D341Med (cell line): ENCODE measurements at places on chromosomes 2 and 18.

DNA sequence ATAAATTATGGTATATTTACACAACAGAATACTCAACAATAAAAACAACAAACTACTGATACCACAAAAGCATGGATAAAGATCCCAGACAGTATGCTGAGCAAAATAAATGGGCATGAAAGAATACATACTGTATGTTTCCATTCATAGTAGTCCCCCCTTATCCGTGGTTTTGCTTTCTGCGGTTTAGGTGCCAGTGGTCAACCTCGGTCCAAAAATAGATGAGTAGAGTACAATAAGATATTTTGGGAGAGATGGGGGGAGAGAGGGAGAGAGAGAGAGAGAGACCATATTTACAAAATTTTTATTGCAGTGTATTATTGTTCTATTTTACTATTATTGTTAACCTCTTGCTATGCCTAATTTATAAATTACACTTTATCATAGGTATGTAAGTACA is 21.0 kb upstream of the TGFA start:
- DNase-seq, result no peak

DNA sequence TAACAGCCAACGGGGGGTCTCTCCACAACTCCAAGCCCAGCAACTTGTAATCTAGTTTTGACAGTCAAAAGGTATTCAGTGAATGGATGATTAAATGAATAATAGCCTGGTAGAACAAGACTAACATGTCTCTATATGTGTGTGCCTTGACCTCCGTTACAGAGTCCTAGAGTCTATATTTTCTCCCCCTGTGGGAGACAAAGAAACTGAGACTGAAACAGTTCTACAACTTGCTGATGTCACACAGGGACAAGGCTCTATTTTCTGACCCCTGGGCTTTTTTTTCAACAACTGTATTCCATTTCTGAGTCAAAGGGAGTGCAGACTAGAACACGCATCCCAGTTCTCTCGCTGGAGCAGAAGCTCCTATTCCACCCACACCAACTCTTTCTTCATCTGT is 223.6 kb upstream of the AGAP1 start:
- DNase-seq, result no peak

- no peak for DNase-seq
These were observed 98.7 kb upstream of the CCBE1 start for GRCh38 chr18:59795882-59796281.

DNA sequence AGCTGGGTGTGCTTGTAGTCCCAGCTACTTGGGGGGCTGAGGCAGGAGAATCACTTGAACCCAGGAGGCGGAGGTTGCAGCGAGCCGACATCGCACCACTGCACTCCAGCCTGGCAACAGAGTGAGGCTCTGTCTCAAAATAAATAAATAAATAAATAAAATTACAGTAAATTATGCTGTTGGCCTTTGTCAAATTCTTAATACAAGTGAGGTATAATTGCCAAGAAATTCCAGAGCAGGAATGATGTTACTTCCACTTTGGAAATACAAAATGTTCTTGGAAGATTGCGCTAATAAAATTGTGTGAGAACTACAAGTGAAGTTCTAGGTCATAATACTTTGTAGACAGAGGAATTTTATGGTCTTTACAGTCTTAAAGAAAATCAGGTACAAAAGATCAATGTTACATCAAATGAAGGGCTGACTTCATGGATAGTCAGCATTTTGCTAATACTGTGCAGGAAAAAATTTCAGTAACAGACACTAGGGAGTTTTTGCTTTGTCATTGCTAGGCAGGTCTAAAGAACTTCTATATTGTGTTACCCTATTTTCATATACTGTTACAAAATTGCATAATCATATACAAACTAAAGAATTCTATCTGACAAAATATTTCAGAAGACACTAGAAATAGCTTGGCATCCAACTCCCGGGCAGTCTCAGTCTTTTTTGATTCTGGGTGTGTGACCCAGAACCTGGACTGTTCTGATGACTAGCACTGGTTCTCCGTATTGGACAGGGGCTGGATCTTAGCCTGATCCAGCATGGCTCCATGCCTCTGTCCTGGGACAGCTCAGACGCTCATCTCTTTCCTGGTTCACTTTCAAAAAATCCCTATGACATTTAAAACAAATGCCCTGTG is 76.0 kb upstream of the STK17B start:
- no peak for DNase-seq

GRCh38 chr2:46284796-46285195 is 12.4 kb upstream of the EPAS1 start:
- DNase-seq, result no peak

DNA sequence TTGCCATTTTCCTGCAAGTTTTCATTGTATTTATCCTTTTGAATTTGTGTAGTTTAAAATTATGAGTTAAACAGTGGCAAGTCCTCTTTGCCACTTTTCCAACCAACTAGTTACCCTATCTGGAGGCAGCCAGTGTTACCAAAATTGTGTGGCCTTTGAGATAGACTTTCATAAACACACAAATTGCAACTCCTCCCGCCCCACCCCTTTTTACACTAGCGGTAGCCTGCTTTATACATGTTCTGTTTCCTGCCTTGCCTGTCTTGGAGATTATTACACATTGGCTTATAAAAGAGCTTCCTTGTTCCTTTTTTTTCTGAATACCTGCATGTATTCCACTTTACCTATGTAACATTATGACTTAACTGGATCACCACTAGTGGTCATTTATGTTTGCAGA is 56.5 kb downstream of the RPIA start:
- DNase-seq, result no peak
